ENCODE measurements at places on chromosomes 4 and X. TPM values are rescaled to one million over a fixed set of nuclear protein-coding genes. Genes with fewer than 3 reads are reported as not detected.

Gene CYTL1
- 0.81 TPM for polyA plus RNA-seq

- DNase-seq = no peak
Observed at GRCh38 chr4:138300616-138301015, 58.5 kb upstream of the SLC7A11 start.

DNA sequence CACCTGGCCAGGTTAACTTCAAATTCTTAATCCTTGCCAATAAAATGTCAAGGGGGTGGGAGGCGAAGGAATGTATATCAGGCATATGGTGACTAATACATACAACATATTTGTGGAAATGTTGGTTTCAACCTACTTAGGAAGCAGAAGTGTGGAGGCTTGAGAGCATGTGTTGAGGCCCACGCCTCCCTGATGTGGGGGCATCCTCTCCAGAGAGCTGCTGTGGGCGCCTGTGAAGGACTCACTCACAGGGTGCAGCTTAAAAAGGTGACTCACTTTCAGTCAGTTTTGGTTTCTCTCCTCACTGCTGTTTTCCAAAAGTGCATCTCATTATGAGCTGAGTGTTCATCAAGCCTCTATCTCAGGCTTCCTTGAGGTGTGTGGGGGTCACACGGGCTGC, 27.5 kb downstream of the LNX1 start:
- no peak for DNase-seq

GRCh38 chr4:105192474-105192873, 45.8 kb downstream of the TET2 start:
- no peak for DNase-seq

- DNase-seq = no peak
Observed at GRCh38 chr4:131441004-131441688, 1707.9 kb upstream of the PCDH10 start.

GRCh38 chr4:5885733-5886132, 7.2 kb downstream of the CRMP1 start:
- no peak for DNase-seq
